ENCODE measurements at places on chromosomes 5 and 9. TPM values are rescaled to one million over a fixed set of nuclear protein-coding genes. Genes with fewer than 3 reads are reported as not detected.

The ANKRD31 gene
- 0.29 TPM for total RNA-seq

DNA sequence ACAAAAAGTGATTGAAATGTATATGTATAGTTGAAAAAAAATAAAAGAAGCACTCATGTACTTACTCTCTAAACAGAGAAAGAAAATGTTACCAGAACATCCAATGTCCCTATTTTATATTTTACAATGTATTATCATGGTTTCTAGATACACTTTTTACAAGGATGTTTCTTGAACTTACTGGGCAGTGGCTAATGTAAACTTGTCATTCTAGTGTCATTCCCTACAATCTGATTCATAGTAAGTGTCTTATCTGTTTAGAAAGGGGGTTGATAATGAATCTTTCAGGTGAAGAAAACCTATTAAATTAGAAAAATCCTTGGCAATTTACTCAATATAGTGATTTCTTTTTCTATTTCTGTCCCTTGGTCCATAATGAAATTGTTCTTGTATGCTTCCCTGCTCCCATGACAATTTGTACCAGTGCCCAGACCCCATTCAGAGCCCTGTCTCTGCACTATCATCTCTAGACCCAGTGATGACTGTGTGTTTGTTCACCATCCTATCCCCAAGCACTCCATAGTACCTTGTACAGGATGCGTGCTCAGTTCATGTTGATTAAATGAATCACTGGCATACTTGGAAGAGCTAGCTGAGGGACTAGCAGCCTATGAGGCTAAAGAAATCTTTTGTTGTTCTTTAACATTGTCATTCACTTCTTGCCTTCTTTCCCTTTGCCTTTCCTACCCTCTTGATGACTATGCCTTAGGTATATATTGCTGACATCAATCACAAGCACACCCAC lies 101.2 kb downstream of the HMHB1 start:
- no peaks in the 10 kb centered on the region for H3K27me3 ChIP-seq
- H3K36me3 ChIP-seq, result no peaks in the 10 kb centered on the region
- no peaks in the 10 kb centered on the region for H3K4me1 ChIP-seq
- H3K4me3 ChIP-seq, result no peak overlapping the region
- no peak for DNase-seq
- H3K27ac ChIP-seq, result no peak overlapping the region

The HACD4 gene
- total RNA-seq, result 1.4 TPM

GRCh38 chr5:44299394-44299793 lies 89.8 kb downstream of the FGF10 start:
- H3K4me3 ChIP-seq, result no peak overlapping the region
- DNase-seq, result no peak
- H3K4me1 ChIP-seq, result no peaks in the 10 kb centered on the region
- H3K27me3 ChIP-seq, result no peaks in the 10 kb centered on the region
- no peaks in the 10 kb centered on the region for H3K36me3 ChIP-seq

DNA sequence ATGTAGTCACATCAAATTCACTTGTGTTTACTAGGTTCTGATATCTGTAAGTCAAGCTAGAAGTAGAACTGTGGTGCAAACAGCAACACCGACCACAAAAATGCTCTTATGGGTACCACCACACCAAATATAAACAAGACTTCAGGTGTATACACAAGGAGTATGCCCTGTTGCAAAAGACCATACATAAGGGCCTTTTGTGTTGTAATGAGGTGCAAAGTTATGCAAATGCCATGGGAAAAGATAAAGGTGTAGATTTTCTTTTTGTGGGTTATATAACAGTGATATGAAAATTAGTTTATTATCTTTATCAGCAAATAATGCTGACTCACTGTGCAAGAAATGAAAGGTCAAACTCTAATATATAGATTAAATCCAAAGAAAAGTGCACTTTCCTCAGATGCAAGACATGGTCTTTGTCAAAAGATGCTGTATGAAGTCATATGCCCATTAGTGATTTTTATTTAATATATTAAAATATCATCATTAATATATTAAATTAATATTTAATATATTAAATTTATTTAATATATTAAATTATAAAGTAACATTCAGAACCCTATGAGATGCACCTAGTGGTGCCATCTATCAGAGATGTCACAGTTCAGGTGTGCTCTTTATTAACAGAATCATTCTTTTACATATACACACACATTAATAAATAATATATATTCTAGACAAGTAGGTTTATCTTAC lies 26.7 kb upstream of the ALDH1A1 start:
- no peaks in the 10 kb centered on the region for H3K27me3 ChIP-seq
- no peak overlapping the region for H3K4me3 ChIP-seq
- DNase-seq, result no peak
- H3K36me3 ChIP-seq, result no peaks in the 10 kb centered on the region
- H3K4me1 ChIP-seq, result no peaks in the 10 kb centered on the region

- H3K27ac ChIP-seq, result no peak overlapping the region
- H3K27me3 ChIP-seq, result peaks cover 19% of the 10 kb centered on the region
- no peak for DNase-seq
- H3K4me3 ChIP-seq, result no peak overlapping the region
- H3K36me3 ChIP-seq, result no peaks in the 10 kb centered on the region
These were observed 128.8 kb upstream of the GPR151 start for GRCh38 chr5:146644831-146645230.

GRCh38 chr5:80960531-80961375 lies 590 bp downstream of the RASGRF2 start:
- H3K27ac ChIP-seq, result no peak overlapping the region
- peak; percentile 78 for DNase-seq
- H3K4me1 ChIP-seq, result no peaks in the 10 kb centered on the region
- H3K27me3 ChIP-seq, result peaks cover 55% of the 10 kb centered on the region
- H3K4me3 ChIP-seq, result peak overlapping the region; percentile 75
- no peaks in the 10 kb centered on the region for H3K36me3 ChIP-seq

- H3K36me3 ChIP-seq, result no peaks in the 10 kb centered on the region
- H3K27ac ChIP-seq, result peak overlapping the region; percentile 75
- H3K27me3 ChIP-seq, result peaks cover 18% of the 10 kb centered on the region
- peaks cover 6% of the 10 kb centered on the region for H3K4me1 ChIP-seq
These were observed 29.2 kb downstream of the EXOC3 start for GRCh38 chr5:472076-472655.

The SPARC gene
- total RNA-seq, result 674 TPM

- H3K4me1 ChIP-seq, result peaks cover 13% of the 10 kb centered on the region
- no peaks in the 10 kb centered on the region for H3K27me3 ChIP-seq
- H3K36me3 ChIP-seq, result peaks cover 47% of the 10 kb centered on the region
- no peak for DNase-seq
These were observed 5.3 kb downstream of the MACROH2A1 start for GRCh38 chr5:135393691-135394090.

The LRRC19 gene
- total RNA-seq, result not detected

DNA sequence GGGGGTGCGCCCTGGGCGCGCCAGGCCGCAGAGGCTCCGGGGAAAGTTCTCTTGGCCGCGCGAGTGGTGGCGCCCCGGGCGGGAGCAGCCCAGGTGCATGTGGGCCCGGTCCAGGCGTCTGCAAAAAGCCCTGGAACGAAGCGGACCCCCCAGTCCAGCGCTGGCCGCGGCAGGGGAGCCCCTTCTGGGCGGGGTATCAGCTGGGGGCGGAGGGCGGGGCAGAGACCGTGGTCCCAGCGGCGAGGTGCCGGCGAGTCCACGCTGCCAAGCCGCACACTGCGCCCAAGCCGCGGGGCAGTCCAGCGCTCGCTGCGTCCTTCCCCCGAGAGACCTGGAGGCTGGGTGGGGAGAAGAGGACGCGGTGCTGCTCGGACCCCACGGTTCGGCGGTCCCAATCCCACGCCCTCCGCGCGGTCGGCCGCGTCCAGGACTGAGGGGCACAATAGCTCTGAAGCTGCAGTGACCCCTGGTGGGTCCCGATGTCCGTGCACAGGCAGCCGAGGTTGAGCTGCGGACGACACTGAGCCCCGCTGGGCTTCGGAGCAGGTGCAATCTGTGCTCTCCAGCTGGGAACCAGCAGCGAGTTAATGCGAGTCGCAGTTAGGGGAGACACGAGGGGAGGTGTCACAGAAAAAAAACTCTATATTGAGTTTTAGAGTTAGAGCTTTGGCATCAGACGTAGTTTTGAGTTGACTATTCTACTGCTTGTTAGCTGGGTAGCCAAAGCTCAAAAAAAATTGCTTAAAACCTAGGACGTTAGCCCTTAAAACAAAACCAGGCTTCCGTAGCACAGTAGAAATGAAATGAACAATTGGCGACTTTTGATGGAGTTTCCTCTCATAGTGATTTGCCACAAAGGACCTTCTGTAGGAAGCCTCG lies 1.1 kb upstream of the EPB41L4A start:
- no peaks in the 10 kb centered on the region for H3K36me3 ChIP-seq
- peaks cover 51% of the 10 kb centered on the region for H3K27me3 ChIP-seq
- peaks cover 10% of the 10 kb centered on the region for H3K4me1 ChIP-seq
- H3K4me3 ChIP-seq, result peak overlapping the region; percentile 85
- peak overlapping the region; percentile 24 for H3K27ac ChIP-seq

- no peak within 1 kb of the TSS for H3K27ac ChIP-seq
- no peak within 1 kb of the TSS for H3K4me3 ChIP-seq
- peak; percentile 82 for DNase-seq
- peaks cover 59% of the 10 kb centered on the region for H3K27me3 ChIP-seq
- peaks cover 23% of the 10 kb centered on the region for H3K4me1 ChIP-seq
These were observed at the start of gene TNFSF15 for GRCh38 chr9:114805670-114806525. Gene TNFSF15, minus strand, starts transcription at chr9:114806039. Its CDS starts 27 bp downstream, at chr9:114806012.

The NFIB gene
- 5.3 TPM for total RNA-seq

GRCh38 chr5:116455061-116455460 lies 119.6 kb downstream of the SEMA6A start:
- H3K27me3 ChIP-seq, result no peaks in the 10 kb centered on the region
- H3K4me1 ChIP-seq, result peaks cover 12% of the 10 kb centered on the region
- no peak overlapping the region for H3K4me3 ChIP-seq
- H3K27ac ChIP-seq, result peak overlapping the region; percentile 95
- no peak for DNase-seq
- peaks cover 4% of the 10 kb centered on the region for H3K36me3 ChIP-seq

DNA sequence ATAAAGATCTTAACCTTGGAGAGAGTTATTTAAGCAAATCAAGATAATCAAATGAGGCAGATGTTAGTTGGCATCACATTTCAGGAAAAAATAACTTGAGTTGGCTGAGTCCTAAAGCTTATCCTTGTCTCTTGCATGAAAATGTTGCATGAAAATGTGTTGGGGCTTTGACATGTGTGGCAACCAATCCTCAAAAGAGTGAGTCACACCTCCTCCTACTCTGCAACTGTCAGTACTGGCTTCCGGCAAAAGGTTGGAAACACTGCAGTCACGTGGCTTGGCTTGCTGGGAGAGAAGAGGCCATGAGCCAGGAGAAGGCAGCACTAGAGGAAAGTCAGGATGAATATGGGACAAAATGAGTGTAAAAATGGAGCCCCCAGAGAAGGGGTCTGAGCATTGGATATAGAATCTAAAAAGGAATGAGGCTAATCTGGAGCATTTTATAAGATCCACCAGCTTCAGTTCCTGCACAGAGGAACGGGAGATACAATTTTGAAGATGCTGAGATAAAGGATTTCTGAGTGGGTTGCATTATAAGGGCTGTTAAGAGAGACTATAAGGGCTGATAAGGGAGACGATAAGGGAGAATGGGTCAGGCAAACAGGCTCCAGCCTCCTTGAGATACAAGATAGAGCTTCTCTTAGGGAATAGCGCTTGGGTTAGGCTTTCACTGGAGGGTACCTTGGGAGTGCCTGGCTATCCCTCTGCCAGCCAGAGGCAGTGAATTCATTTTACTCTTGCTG lies 43.1 kb downstream of the SPATA31D1 start:
- peak; percentile 69 for DNase-seq
- H3K27ac ChIP-seq, result no peak overlapping the region
- H3K27me3 ChIP-seq, result peaks cover 6% of the 10 kb centered on the region
- no peaks in the 10 kb centered on the region for H3K36me3 ChIP-seq

The FOXD4 gene
- 0.47 TPM for total RNA-seq

The DBH gene
- not detected for total RNA-seq

DNA sequence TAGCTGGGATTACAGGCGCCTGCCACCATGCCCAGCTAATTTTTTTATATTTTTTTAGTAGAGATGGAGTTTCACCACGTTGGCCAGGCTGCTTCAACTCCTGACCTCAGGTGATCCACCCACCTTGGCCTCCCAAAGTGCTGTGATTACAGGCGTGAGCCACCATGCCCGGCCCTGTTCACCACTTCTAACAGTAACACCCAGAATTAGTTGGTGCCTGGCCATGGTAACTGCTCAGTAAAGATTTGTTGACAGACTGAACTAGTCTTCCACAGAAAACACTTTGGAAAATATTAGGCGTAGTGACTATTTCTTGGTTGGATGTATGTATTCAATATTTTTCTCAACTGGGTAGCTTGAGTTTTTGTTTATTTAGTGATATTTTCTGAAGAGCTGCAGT lies 24.0 kb downstream of the TUT7 start:
- H3K27me3 ChIP-seq, result no peaks in the 10 kb centered on the region
- DNase-seq, result no peak
- peaks cover 73% of the 10 kb centered on the region for H3K36me3 ChIP-seq

DNA sequence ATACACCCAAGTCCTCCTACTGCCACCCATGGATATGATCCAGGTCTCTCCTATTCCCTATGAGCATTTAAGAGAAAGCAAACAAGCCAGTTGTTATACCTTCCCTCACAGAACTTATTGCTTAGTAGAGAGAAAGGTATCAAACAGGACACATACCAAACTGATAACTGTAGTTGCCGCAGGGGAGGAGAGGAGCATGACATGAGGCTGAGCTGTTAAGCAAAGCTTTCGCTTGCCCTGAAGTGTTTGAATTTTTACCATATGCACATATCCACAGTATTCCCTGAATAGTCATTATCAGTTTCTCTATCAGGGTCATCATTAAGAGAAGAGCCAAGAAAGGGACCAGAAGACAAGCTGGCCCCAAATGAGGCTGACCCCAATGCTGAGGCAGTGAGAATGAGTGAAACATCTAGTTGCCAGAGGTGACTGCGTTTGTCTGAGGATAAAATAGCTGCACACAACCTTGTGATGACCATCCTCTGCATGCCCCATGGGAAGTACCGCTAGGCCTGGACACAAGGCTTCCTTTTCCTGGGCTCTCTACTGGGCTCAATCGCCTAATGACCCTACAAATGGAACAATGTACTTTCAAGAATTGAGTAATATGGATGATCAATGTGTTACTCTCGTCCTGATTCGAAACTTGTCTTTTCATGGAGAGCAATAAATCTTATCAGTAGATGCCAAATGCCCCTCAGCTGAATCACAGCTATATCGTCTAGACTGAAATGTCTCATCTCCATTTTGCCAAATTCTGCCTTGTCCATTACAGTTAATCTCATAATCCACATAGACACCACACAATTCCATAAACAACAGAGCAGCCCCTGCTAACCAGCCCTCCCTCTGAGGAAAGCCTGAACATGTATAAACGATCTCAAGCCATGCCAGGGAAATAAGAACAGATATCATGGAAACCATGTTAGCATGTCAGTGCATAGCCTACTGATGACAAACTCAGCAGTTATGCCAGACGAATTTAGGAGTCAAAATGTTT lies 4.3 kb upstream of the IFNK start:
- H3K4me1 ChIP-seq, result no peaks in the 10 kb centered on the region
- no peaks in the 10 kb centered on the region for H3K27me3 ChIP-seq
- H3K4me3 ChIP-seq, result no peak overlapping the region
- H3K36me3 ChIP-seq, result no peaks in the 10 kb centered on the region
- H3K27ac ChIP-seq, result no peak overlapping the region
